ENCODE measurements at places on chromosomes 4 and X.

DNA sequence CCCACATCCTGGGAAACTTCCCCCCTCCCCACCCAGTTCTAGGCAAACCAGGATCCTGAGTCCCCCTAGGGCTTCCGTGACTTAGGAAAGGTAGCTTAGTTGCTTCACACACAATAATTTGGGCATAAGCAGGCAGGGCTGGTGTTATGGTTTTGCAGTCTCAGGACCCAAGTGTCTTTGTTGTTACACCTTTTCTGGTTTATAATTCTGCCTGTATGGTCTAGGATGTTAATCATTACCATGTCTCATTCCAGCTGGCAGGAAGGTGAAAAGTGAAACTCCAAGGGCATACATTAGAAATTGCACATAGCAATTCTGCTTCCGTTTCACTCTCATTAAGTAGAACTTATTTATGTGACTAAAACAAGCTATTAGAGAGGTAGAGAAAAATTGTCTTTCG, 16.8 kb downstream of the UGT8 start:
- no peak for DNase-seq

DNA sequence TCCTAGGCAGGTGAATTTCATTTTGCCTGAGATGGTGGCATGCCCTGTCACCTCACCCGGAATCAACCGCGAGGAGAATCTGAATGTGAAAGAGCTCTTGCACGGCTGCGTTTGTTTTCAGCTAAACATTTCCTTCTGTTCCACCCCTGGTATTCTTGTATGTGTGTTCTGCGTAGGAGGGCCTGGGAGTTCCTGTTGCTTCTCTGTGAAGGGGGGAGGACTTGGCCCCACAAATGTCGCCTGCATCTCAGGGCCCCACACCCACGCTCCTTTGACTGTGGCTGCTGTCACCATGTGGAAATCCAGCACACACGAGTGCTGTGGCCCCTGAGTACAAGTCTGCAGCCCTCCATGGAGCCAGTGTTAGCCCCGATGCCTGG, 45.8 kb upstream of the CLCN4 start:
- peak; percentile 80 for DNase-seq

DNA sequence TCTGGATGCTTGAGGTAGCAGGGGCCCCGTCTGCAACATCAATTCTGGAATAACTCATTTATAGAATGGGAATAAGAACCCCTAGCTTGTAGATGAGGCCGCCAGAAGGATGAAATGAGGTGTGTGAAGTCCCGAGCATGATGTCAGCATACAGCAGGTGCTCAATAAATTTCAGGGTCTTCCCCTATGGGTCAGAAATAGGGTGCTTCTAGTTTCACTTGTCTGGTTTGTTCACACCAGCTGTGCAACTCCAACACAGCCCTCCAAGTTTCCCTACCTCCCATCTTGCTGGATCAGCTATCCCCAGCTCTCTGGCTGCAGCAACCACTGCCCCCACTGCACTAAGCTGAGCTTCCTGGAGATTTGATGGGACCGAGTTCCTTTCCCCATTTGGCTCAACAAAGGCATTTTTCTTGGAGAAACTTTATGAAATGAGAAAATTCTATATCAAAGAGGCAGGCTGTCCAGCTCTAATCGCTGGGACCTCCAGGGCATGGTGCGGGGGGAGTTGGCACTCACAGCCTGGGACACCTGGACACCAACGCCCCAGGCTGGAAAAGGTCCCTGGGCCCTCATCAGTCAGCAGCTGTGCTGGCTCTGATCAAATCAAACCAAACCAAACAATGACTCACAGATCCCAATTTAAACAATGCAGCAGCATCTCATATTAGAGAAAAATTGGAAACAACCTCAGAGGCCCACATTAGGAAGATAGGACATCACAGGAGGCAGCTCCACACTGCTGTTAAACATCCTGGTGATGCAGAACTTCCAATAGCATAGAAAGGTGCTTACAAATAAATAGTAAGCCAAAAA, 13.3 kb downstream of the SLC2A9 start:
- DNase-seq: no peak

DNA sequence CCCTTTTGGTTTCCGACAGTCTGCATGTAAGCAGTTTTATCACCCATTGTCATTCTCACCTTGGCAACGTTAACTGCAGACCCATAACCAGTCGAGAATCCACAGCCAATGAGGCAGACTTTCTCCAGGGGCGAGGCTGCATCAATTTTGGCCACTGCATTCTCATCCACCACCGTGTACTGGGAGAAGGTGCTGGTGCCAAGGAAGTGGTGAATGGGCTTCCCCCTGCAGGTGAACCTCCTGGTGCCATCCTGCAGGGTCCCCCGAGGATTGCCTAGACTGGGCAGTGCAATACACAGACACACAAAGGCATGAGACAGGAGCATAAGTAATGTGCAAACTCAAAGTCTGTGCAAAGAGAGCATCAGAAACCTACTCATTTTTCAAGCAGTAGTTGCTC, 5.4 kb downstream of the ADH1B start:
- DNase-seq: no peak

- no peak for DNase-seq
These were observed 187.1 kb upstream of the ARX start for GRCh38 chrX:25202827-25203226.

DNA sequence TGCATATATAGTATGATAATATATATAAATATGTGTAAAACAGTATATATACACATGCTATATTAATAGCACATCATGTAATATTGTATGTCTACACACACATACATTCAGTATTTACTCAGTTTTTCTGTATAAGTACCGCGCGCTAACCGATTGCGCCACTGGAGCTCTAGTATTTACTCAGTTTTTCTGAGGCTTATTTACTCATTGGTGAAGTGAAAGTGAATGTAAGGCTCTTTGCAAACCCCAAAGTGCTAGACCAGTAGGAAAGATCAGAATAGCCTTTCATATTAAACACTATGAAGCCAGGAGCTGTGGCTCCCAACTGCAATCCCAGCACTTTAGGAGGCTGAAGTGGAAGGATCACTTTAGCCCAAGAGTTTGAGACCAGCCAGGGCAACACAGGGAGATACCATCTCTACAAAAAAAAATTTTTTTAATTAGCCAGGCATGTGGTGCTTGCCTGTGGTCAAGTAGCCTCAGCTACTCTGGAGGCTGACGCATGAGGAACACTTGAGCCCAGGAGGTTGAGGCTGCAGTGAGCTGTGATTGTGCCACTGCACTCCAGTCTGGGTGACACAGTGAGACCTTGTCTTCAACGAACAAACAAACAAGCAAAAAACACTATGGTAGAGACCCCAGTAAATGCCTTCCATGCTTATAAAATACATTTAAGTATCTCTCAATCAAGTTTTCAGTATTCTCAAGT, 125.8 kb downstream of the KIT start:
- DNase-seq: no peak

GRCh38 chrX:77426811-77427210, 20.4 kb upstream of the FGF16 start:
- no peak for DNase-seq

GRCh38 chr4:8303081-8303480, 33.5 kb downstream of the HTRA3 start:
- no peak for DNase-seq

DNA sequence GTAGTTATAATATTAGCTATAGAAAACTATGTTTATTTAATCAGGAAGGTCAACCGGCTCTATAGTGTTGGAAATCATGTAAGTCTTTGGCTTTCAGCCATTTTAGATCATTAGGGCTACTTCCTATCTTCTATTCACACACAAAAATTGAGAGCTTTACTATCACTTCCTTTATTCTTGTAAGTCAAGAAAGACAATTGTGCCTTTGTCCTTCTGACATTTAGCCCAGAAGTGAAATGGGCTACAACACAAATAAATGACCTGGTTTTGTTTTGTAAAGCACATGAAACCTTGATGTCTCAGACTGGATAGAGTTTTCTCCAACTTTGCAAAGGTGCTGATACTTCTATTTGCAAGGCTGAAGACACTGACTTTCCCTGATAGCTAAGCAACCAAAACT, 122.4 kb upstream of the ACSL4 start:
- DNase-seq: no peak

GRCh38 chrX:1741816-1742394, 127.0 kb downstream of the ASMT start:
- DNase-seq: no peak

DNA sequence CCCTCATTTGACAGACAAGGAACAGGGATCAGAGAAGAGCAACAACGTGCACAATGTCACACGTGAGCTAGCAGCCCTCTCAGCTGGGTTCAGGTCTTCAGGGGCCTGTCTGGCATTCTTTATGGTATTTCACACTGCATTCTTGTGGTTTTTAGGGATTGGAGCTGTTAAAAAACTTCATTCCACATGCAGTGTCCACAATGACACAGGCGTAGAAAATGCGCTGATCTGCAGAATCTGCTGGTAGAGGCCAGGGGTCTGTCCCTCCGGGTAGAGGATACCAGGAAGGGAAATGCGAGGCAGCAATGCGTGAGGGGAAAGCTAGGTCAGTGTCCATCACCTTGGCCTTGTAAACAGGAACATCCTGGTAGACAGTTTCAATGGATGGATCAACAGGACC, 36.6 kb downstream of the MAP7D3 start:
- DNase-seq: no peak

DNA sequence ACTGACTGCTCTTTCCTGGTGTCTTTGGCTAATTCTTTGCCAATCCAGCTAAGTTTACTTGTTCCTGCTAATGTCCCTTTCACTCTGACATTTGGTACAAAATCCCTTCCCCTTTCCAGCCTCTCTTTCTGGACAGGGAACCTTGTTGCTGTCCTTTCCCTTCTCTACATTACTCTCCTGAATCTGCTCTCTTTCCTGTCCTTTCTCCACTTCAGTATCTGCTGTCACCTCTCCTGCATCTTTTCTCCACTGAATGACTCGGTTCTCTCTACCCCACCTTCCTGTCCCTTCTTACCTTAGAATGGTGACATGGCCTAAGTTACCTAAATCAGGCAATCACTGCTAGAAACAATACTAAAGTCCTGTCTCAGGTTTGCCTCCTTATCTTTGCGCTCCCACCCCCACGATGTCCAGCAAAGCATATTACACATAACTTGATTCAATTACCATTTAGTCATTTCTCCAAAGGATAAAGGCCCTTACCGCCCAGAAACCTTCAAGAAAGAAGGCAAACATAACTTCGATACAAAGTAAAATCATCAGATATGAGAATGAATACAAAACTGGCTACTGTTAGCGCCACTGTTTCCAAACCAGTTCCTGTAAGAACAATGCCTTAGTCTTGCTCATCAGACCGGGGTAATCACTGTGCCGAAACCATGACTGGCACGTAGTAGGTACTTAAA, 890 bp downstream of the BOD1L1 start:
- DNase-seq: no peak

DNA sequence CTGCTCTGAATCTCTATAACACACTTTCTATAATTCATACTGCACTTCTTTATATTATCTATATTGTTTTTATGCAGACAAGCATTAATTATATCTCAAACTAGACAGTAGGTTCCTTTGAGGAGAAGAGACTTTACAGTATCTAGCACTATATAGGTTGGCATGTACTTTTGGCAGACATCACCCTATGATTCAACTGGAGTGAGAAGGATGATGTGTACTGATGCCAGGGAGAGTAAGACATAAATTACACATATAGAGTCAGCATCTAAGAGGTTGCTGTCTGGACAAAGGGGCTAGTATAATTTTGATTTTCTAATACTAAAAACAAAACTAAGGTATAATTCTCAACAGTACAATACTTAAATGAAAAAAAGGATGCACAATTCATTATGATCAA, 5.1 kb upstream of the RBM41 start:
- DNase-seq: no peak

DNA sequence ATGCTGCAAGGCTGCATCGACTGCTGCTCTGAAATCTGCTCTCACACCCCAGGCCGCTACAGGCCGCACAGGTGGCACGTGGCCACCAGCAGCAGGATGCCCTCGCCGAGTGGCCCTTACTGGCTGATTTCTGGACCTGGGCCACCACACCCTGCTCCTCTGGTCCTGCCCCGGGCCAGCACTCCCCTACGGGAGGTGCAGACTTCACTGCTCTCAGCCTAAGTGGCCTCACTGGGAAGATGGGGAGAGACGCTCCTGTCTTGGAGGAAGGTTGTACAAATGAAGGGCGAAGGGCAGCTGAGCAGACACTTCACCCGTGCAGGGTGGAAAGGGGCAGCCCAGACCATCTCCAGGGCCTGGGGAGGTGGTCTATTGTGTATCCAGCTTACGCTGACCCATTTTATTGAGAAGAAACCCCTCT, 72.5 kb downstream of the ACOX3 start:
- DNase-seq: no peak

- DNase-seq: no peak
These were observed 401 bp downstream of the SOWAHD start for GRCh38 chrX:119758731-119759247.

- DNase-seq: no peak
These were observed 1865.5 kb upstream of the TENM3 start for GRCh38 chr4:180377741-180378140.

DNA sequence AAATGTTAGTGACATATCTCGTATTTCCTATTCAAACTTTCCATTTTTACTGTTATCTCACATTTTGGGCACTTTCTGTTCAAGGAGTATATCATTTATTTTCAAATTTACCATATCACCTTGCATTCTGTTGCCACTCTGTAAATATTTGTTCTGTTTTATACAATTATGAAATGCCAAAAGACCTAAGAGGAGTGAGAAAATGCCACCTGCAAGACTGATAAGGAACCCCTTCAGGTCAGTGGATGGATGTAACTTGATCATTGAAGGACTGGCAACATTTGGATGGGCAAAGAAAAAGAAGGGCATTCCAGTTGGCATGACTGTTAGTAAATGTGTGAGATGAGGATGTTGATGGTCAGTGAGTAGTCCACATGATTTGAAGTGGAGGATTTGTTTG, 79.1 kb downstream of the OTC start:
- DNase-seq: no peak

DNA sequence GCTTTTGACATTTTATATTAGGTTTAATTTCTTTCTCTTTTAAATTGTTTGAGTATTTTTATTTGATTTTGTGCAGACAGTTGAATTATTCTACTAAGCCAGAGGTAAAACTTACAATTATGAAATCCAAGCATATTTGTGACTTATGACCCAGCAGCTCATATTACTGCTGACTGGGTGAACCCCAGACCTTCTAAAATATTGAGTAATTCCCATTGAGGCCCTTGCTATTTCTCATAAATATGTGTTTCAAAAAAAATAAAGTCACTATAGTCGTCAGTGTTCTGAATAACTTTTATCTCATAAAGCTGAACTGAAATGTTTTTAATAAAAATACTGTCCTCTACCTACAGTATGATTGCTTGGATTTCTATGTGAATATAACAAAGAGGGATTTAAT, 303.1 kb downstream of the IQCM start:
- DNase-seq: no peak

DNA sequence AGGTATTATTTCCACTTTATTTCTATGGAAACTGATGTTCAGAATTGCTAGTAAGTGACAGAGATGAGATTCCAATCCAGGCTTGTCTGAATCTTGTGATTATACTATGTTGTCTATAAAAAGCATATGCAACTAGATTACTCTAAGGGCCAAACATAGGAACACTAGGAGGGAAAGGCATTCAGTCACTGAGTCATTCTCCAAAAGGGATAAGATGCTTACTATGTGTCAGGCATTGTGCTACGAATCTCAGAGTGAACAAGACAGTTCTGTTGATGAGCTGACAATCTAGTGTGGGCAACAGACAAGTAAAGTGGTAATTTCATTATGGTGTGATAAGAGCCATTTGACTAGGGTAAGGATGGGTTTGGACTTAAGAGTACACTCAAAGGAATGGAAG, 77.2 kb downstream of the RASL11B start:
- no peak for DNase-seq
